ENCODE measurements at places on chromosomes 4 and X. TPM values are rescaled to one million over a fixed set of nuclear protein-coding genes. Genes with fewer than 3 reads are reported as not detected.

Gene ERAS
- total RNA-seq, result not detected

DNA sequence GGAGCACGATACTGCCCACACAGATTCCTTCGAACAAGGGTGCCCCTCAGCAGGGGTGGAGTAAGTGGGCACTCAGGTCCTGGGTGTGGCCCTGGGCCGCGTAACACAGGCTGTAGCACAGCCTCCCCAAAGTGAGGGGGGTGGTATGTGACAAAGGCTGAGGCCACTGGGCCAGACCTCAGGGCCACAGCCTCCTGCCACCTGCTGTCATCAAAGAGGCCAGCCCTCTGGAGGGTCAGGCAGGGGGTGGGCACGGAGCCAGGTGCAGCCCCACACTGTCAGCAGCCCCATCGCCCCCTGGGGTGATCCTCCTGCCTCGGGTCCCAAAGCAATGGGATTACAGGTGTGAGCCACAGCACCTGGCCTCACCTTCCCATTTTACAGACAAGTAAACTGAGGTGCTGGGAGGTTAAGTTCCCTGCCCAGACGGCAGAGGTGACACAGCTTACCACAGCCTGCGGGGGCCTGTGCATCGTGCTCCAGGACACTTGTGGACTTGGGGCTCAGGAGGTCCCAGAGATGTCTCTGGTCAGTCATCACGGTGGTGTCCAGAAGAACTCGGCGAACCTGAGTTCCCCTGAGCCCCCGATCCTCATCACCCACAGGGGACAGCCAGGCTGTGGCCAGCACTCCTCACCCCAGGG is 27.5 kb upstream of the MXD4 start:
- H3K27ac ChIP-seq, result no peak overlapping the region
- H3K4me1 ChIP-seq, result peaks cover 19% of the 10 kb centered on the region
- no peak for DNase-seq

DNA sequence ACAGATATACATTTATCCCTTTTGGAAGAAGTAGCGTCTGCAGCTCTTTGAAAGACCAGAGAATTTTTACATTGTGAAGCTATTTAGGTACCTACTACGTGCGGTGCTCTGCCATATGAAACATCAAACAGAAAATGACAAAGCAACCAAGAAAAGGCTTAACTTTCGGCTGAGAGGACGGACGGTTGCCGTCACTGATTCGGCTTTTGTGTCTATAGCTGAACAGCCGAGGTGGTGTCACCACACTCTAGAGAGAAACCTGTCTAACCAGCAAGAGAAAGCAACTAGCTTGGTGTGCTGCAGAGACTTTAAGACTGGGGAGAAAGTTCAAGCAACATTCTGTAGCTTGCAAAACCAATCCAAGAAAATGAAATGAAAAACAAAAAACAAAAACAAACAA is 145.5 kb downstream of the SHOX start:
- H3K4me1 ChIP-seq, result peaks cover 6% of the 10 kb centered on the region
- H3K27ac ChIP-seq, result no peak overlapping the region
- H3K27me3 ChIP-seq, result peaks cover 11% of the 10 kb centered on the region

- peak; percentile 6 for DNase-seq
- no peaks in the 10 kb centered on the region for H3K4me1 ChIP-seq
- no peak overlapping the region for H3K27ac ChIP-seq
- no peaks in the 10 kb centered on the region for H3K36me3 ChIP-seq
Observed at GRCh38 chr4:113094802-113095201, 45.3 kb downstream of the ANK2 start.

GRCh38 chr4:41014158-41014557 is 200.2 kb downstream of the APBB2 start:
- no peaks in the 10 kb centered on the region for H3K27me3 ChIP-seq
- H3K4me1 ChIP-seq, result peaks cover 57% of the 10 kb centered on the region
- no peak for DNase-seq
- no peak overlapping the region for H3K27ac ChIP-seq
- H3K36me3 ChIP-seq, result peaks cover 8% of the 10 kb centered on the region

GRCh38 chrX:137427816-137428215 is 138.1 kb upstream of the ZIC3 start:
- H3K36me3 ChIP-seq, result no peaks in the 10 kb centered on the region
- H3K27me3 ChIP-seq, result peaks cover 13% of the 10 kb centered on the region
- H3K4me1 ChIP-seq, result no peaks in the 10 kb centered on the region
